ENCODE measurements at places on chromosomes 13 and 19.

DNA sequence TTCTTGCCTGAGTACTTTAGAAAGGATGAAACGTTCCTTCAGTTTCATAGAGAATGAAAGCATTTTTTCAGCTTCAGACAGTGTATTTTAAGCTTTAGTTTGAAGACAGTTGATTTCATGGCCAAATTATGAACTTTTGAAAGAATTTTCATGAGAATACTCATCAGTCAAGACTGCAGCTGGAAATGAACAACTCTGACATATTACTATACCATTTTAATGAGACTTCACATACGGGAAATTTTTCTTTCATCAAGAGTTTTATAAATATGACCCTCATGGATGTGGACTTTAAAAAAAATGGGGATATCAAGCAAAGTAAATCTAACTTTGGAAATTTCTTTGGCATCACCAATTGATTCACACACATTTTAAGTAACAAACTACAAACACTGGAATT lies 6.4 kb downstream of the LATS2 start:
- DNase-seq: no peak

GRCh38 chr13:28049880-28050875 lies 50.2 kb downstream of the FLT3 start:
- no peak for DNase-seq

GRCh38 chr19:2081873-2082810 lies 14.0 kb downstream of the MOB3A start:
- DNase-seq: no peak

GRCh38 chr13:98399756-98400155 lies 177.2 kb downstream of the STK24 start:
- DNase-seq: no peak

GRCh38 chr19:32233885-32234284 lies 111.5 kb upstream of the ZNF507 start:
- DNase-seq: no peak

- DNase-seq: no peak
Observed at GRCh38 chr13:98039261-98039660, 85.8 kb downstream of the IPO5 start.

DNA sequence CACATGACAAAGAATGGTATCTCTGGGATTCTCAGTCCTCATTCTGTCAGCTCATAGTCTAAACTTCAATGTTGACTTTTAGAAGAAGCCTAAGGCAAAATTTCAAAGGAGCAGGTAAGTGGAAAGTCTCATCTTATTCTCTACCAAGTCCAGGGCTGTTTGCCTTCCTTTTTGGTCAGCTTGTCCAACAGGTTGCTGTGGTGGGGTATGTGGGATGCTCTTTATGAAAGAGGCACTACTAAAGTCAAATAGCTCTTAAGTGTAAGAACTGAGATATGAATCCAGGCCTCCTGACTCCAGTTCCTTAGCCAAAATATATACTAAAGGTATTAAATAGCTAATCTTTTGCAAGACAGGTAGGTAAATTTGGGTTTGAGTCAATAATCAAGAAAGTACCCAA lies 540.6 kb upstream of the SPRY2 start:
- DNase-seq: no peak

DNA sequence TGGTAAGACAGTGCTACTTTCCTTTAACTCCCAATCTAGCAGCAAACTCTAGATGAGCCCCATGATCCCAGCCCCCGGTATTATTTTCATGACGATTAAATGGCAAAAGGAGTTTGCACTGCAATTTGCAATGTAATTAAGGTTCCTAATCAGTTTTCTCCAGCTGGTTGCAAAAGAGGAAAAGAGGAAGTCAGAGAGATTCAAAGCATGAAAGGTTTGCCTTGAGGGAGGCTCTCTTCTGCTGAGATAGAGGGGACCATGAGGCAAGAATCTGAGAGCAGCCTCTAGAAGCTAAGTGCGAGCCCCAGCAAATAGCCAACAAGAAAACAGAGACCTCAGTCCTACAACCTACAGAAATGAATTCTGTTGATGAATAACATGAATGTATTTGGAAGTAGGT lies 527.1 kb downstream of the UQCRFS1 start:
- DNase-seq: no peak

- no peak for DNase-seq
Observed at GRCh38 chr13:44072536-44072935, 192.8 kb downstream of the LACC1 start.

DNA sequence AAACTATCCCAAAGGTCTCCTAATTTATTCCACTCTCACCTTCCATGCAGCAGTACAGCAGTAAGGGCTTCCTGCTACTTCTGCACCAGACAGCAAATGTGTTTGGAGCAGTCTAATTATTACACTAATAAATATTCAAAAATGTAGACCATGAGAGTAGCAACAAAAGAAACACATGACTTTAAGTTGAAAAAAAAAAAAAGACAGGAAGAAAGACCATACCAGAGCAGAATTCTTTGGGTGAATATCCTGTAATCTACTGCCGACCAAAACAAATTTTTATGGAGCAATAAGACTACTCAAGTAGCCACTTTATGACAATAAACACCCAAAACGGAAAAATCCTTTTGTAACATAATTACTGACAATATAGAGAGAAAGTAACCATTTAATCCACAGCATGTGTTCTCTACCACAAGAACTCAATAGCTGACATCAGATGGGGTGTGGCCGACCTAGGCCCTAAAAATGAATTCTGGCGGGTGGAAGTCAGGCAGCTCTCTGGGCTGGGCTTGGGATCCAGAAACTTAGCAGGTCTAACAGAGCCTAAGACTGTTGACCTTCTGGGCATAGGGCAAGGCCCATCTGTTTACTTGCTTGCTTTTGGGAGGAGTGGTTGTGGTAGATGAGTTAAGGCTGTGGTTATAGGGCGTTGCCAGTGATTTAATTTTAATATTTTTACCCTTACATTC lies 4.6 kb downstream of the KLF12 start:
- DNase-seq: no peak

- no peak for DNase-seq
Observed at GRCh38 chr13:41384749-41385503, 72.4 kb upstream of the RGCC start.

DNA sequence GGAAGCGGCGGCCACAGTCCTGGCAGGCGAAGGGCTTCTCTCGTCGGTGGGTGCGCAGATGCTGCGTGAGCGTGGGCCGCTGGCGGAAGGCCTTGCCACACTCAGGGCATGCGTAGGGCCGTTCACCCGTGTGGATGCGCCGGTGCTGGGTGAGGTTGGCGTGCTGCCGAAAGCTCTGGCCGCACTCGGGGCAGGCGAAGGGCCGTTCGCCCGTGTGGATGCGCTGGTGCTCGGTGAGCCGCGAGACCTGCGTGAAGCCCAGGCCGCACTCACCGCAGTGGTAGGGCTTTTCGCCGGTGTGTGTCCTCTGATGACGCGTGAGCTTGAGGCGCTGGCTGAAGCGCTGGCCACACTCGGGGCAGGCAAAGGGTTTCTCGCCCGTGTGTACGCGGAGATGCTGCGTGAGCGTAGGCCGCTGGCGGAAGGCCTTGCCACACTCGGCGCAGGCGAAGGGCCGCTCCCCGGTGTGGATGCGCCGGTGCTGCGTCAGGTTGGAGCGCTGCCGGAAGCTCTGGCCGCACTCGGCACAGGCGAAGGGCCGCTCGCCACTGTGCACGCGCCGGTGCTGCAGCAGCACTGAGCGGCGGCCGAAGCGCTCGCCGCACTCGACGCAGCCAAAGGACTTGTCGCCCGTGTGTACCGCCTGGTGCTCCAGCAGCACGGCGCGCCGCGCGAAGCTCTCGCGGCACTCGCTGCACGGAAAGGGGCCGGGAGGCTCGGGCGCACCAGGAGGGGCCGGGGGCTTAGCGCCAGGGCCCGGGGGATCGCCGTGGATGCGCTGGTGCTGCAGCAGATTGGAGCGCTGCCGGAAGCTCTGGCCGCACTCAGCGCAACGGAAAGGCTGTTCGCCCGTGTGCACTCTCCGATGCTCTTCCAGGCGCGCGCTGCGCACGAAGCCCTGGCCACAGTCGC lies 4.0 kb upstream of the UBE2M start:
- DNase-seq: no peak

- DNase-seq: no peak
Observed at GRCh38 chr19:33622505-33622808, 704 bp downstream of the CHST8 start.

DNA sequence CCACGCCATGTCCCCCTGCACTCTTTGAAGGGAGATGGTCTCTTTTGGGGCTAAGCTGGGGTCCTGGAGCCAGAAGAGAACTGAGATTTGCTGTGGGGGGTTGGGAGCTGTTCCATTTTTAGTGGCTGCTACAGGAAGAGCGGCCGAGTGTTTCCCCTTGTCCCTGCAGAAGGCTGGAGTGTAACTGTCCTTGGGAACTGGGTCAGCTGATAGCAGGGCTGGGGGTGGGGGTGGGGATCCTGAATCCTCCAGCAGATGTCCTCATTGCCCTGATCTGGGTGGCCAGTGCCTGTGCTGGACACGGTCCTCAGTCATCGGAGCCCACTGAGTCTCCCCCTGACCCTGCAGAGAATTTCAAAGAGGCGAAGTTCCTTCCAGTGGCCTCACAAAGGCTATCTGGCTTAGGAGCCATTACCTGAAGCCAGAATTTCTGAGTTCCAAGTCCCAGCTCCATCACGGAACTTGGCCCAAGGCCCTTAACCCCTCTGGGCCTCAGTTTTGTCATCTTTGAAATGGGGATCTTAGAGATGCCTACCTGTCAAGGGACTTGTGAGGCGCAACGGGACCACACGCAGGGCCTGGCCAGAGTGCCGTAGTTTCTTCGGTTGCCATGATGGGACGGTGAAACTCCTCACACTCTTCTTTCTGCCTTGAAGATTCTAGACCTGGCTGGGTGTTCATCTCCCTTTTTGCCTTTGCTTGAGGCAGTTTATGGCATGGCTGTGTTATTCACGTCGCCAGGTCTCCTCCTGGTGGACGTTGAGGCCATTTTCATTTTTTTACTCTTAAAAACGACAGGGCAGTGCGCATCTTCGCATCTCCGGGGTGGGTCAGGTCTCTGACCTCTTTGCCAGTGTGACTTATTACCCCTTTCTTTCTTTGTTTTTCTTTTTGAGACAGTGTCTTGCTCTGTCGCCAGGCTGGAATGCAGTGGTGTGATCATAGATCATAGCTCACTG lies 51.9 kb downstream of the DNM2 start:
- no peak for DNase-seq

- no peak for DNase-seq
Observed at GRCh38 chr13:84296401-84296800, 414.1 kb upstream of the SLITRK1 start.

DNA sequence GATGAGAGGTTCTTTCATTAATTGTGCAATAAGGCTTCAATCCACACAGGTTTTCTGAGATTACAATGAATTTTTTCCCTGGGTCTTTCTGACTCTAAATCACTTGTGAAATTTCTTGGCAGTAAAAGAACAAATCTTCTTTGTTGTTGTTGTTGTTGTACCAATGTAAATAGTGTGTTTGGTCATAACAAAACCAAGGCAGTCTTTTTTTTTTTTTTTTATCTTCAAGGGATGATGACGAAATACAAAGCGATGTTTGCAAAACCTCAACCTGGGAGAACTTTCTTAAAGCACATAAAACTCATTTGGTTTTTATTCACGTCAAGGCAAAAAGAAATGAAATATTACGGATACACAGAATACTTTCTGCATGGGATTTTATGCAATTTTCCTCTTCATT lies 462.0 kb downstream of the LIG4 start:
- no peak for DNase-seq

- no peak for DNase-seq
Observed at GRCh38 chr19:4350726-4351125, 7.4 kb downstream of the MPND start.

DNA sequence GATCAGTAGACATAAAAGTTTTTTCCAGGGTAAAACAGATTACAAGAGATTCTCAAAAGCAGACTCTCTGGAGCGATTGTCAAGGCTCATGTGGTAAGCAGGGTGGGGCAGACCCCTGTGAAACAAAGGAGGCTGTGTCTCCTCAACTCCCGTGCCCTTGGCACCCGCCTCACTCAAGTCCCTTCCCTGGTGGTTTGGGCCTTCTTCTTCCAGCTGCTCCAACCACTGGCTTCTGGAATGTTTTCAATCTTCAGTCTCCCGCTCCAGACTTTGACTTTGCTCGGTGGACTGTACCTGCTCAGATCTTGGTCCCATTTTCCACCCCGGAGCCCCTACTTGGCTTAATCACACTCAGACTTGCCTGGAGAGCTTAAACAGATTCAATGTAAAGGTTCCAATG lies 74.8 kb upstream of the STK24 start:
- DNase-seq: no peak

GRCh38 chr13:23610966-23611491 lies 40.8 kb downstream of the TNFRSF19 start:
- no peak for DNase-seq

Data from cortex of kidney (tissue), 1 donor.